Sciatic nerve (tissue), 2 donors: ENCODE measurements at places on chromosomes 6 and 20. TPM values are rescaled to one million over a fixed set of nuclear protein-coding genes. Genes with fewer than 3 reads are reported as not detected.

LY6G6D gene
- not detected for total RNA-seq

MARCKS gene
- 199 TPM for total RNA-seq

RPS6KA2 gene
- 69.9 TPM for total RNA-seq

XKR7 gene
- total RNA-seq, result not detected

EYS gene
- total RNA-seq, result 0.31 TPM

PTGIS gene
- total RNA-seq, result 89.7 TPM

C6orf58 gene
- not detected for total RNA-seq

RSPH9 gene
- 0.49 TPM for total RNA-seq

ELOVL4 gene
- total RNA-seq, result 1.2 TPM

NHLRC1 gene
- 1.8 TPM for total RNA-seq

IP6K3 gene
- total RNA-seq, result 0.31 TPM

BPIFB1 gene
- 2.1 TPM for total RNA-seq

PROCR gene
- 24.0 TPM for total RNA-seq

SNX14 gene
- total RNA-seq, result 92.9 TPM

HLA-DOA gene
- total RNA-seq, result 9.7 TPM

ANGPT4 gene
- 0.27 TPM for total RNA-seq

SAMD3 gene
- 3.6 TPM for total RNA-seq

KIF6 gene
- 0.53 TPM for total RNA-seq
